ENCODE measurements at places on chromosomes 2 and 18.
A peak's percentile ranks its signal among the peaks of the same experiment; 100 is the strongest.

DNA sequence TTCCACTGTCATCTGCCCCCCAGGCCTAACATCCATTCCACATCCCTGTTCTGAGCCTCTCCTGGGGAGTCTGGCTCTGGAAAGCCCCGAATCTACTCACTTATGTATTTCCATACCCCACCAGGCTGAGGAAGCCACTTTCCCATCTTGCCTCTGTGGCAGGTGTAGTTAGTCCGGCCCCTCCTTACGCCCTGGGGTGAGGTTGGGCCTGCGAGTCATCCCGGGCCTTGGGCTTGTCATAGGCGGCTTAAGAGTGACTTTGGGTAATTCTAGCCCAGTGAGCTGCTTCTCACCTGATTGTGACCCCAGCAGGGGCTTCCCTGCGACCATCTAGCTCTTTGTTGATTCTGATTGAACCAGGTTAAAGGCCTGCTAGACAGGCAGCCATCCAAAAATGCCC is 21.1 kb downstream of the PCARE start:
- DNase-seq: no peak

DNA sequence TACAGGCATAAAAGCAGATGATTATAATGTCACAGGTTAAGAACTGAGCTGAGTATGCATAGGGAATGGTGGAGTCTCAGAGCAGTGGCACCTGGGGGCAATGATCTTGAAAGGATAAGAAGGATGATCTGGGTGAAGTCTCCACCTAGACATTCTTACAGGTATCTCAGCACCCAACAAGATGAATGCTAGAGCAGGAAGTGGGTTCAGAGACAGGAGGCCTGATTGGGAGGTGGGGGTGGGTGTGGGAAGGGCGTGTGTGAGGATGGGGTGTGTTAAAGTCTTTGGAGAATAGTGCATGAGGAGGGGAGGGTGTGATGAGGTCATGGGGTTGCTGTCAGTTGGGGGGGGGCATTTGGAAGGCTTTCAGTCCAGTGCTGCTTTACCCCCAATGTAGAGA is 78.8 kb upstream of the UPP2 start:
- no peak for DNase-seq

GRCh38 chr2:54209379-54209778 is 46.6 kb downstream of the TSPYL6 start:
- DNase-seq: no peak

- DNase-seq: no peak
Measured at GRCh38 chr2:309954-310510, 22.1 kb upstream of the ALKAL2 start.

- no peak for DNase-seq
Measured at GRCh38 chr2:225742487-225742886, 343.0 kb downstream of the NYAP2 start.

- no peak for DNase-seq
Measured at GRCh38 chr18:44080054-44080453, 600.6 kb upstream of the SETBP1 start.

DNA sequence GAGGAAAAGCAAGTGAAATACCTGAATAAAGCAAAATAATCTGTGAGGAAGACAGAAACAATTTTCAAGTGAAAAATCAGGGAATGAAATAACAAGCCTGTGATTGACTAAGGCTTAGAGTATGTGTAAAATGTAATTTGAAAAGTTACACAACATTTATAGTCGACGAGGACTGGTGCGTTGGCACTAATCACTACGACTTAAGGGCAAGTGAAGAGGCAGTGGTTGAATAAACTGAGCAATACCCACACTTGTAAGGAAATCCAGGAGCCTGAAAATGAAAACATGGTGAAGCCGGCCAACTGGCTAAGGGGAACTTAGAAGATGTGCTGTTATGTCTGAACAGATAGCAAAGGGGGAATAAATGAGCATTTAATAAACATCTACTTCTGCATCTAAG is 13.4 kb downstream of the DOK1 start:
- no peak for DNase-seq

DNA sequence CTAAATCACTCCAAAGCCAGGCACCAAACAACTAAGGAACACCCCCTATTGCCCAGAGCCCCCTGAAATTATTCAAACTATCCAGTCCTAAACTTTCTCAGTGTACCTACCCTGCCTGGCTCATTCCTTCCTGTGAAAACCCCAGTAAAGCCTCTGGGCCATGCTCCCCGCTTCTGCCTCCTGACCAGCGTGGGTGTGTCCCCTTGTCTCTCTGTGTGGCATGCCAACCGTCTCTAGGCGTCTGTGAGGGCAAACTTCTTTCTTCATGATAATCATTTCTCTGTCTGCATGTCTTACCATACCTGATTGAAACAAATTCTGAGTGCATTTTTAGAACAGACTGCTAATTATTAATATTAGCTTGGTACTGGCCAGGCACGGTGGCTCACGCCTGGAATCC is 109.0 kb upstream of the MSH2 start:
- no peak for DNase-seq

DNA sequence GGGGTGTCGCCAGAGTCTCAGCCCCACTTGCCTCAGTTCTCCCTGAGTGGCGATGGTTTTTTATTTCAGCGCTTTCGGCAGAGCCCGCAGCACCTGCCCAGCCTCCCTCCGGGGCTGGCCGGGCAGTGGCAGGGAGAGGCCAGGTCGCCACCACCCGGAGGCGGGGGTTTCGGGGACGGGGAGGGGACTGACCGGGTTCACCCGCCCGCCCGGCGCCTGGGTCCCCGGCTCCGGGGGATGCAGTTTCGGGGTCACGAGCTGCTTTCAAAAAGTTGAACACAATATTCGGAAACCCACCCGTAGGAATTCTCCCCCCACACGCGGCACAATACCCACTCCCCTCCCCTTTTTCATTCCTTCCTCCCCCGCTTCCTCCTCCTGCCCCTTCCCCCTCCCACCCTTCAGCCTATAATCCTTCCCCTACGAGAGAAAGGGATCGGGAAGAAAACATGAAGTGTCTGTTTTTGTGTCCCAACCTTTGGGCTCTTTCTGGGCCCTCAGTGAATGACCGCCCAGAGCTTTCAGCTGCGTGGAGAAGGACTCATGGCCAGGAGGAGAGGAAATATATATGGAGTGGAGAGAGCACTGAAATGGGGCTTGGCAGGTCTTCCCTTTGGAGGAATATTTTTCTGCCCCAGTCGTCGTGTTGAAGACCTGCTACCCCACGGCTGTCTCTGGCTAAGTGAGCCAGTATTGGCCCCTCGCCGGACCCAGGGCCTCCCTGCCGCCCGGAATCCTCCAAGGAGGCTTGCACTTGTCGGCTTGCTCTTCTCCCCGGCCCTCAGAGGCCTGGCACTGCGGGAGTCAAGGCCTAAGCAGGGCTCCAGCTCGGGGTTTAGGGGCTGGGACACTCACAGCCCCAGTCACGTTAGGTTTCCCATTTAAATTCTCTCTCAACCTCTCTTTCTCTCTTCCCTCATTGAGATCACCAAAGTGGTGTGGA is 2.1 kb upstream of the SIX3 start:
- DNase-seq: no peak

GRCh38 chr2:101942851-101943250 is 48.9 kb upstream of the IL1R2 start:
- no peak for DNase-seq

- no peak for DNase-seq
Measured at GRCh38 chr2:84212611-84213314, 246.3 kb downstream of the SUCLG1 start.

- DNase-seq: no peak
Measured at GRCh38 chr2:177164131-177164530, 48.5 kb upstream of the HNRNPA3 start.

DNA sequence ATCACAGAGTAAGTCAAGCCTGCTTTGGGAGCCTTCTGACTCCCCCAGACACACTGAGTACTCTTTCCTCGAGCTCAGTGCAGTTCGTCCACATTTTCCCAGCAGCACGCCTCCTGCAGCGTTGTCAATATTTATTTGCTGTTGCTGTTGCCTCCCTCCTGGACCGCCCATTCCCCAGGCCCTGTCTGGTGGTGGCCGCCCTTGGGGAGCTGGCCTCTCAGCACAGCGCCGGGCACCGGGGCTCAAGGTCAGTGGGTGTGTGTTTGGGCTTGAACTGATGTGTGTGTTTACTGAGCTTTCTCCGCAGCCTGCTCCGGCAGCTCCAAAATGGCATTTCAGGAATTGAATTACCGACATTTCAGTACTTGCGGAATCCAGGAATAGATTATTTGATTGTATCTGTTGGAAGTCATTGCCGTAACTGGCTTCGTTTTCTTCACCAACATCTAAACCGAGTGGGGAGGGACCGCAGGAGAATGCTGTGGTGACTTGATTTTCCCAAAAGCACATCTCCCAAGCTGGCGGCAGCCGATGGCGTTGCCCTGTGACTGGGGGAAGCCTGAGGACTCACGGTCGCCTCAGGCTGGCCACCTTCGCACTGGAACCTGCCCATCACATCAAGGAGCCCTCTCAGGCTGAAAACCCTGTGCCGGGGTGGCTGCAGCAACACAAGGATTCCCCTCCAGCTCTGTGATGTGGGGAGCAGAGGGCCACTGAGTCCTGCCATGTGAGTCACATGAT is 66.0 kb downstream of the HPCAL1 start:
- DNase-seq: no peak

- no peak for DNase-seq
Measured at GRCh38 chr2:191686066-191686465, 8.1 kb downstream of the NABP1 start.

DNA sequence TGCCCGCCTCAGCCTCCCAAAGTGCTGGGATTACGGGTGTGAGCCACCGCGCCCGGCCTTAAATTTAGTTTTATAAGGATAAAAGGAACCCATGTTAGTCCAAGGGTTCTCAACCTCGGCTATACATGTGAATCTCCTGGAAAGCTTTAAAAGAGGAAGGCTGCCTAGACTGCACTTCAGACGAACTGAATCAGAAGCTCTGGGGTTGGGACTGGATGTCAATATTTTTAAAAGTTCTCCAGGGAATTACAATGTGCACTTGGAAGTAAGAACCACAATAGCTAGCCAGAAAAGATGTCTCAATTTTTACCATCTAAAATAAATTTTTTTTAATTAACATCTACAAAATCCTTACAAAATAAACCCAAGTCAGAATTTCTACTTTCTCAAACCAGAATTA is 10.1 kb downstream of the LMAN2L start:
- no peak for DNase-seq

- DNase-seq: no peak
Measured at GRCh38 chr18:34867520-34867919, 157.4 kb downstream of the DTNA start.

GRCh38 chr2:37851428-37851827 is 73.7 kb upstream of the RMDN2 start:
- no peak for DNase-seq

GRCh38 chr2:167294776-167295140 is 406.5 kb downstream of the XIRP2 start:
- no peak for DNase-seq

DNA sequence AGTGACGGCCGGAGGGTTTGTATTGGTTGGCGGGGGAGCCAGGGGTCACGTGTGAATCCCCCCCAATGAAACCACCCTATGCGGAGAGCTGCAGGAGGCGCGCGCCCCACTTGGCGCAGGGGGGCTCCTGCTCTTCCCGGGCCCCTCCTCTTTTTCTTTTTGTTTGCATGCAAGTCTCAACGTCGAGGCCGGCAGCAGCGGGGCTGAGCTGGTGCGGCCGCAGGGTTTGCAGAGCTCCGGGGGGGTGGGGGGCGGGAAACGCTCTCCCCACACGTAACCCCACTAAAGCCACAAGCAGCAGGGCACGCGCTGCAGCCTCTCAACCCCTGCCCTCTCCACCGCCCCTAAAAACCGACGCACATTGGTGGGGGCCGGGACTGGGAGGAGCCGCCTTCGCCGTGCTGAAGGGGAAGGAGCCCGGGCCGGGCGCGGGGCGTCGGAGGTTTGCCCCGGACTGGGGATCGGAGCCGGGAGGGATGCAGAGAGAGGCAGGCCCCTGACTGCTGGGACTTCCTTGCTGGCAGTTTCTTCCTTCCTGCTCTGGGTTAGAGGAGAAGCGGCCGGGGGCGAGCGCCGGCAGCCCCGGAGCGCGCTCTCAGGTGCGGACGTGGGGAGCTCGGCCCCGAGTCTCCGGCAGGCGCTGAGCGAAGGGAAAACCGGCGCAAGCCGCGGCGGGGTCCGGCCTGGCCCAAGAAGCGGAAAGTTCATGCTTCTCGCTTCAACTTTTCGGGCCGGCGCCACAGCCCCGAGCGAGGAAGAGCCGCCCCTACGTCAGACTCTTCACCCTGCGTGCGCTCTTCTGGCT is 864 bp downstream of the LBH start:
- DNase-seq: peak; percentile 62

- no peak for DNase-seq
Measured at GRCh38 chr2:233428008-233428407, 73.7 kb downstream of the DGKD start.

DNA sequence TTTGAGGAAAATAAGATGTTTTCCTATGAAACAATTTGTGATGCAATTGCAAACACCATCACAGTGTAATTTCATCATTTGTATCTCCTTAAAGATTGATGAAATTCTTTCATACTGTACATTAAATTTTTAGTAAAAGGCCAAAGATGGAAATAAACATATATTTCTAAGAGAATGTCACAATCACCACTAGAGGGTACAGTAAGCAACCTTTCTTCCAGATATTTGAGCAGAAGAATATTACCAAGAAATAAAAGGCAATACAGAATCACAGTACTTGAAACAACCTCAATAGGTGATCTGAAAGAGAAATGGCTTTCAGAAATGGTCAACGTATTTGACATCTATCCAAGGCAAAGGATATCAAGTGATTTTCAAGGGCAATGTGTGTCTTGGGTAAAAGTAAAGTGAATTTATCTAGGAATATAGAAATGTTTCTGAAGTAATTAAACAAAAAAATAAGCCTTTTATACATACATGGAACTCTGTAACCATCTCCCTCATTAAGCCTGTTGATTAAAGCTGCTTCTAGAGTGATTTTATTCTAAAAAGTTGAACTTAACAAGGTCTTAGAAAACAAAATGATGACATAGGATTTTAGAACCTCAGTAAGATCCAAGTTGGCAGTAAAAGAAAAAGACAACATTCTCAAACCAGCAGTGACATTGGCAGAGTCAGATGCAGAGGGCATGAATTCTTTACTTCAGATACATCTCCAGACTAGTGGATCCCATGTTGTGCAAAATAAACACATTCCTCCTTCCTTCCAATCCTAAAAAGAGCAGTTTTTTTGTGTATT is 90.3 kb upstream of the SESTD1 start:
- DNase-seq: no peak

- DNase-seq: no peak
Measured at GRCh38 chr2:165810418-165810817, 16.4 kb upstream of the GALNT3 start.

- no peak for DNase-seq
Measured at GRCh38 chr2:53424902-53425301, 342.7 kb upstream of the CHAC2 start.

- DNase-seq: no peak
Measured at GRCh38 chr18:63539904-63540510, 2.2 kb upstream of the SERPINB12 start.
